Stimulated activated effector memory CD8-positive, alpha-beta T cell treated with anti-CD3 and anti-CD28 coated beads, Interleukin-12 subunit alpha, Interleukin-12 subunit beta, amount 100 ng/mL, for 72 hours (primary cell): ENCODE measurements at places on chromosomes 7 and 10.

GRCh38 chr10:75294518-75294865, 58.7 kb upstream of the COMTD1 start:
- no peak for DNase-seq

GRCh38 chr7:129093867-129094456, 39.1 kb upstream of the TNPO3 start:
- DNase-seq: no peak

DNA sequence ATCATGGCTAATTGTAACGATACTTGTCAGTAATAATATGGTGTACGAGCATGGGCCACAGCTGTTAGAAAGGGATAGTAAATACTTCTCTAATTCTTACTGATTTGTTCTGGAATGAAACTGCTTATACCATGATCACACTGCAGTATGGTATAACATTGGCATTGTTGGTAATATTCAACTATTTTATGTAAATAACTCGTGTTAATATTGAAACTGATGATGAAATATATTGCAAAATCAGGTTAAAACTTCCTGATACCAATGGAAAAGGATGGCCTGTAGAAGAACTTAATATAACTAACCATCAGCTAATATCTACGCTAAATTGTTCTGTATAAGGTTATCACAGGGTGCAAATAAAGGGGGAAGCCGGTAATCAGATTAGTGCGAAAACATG, 10.3 kb downstream of the OR2A14 start:
- DNase-seq: no peak

GRCh38 chr10:86109421-86109820, 257.2 kb downstream of the GRID1 start:
- no peak for DNase-seq

- peak; percentile 55 for DNase-seq
Measured at GRCh38 chr10:88194041-88194887, 330.8 kb downstream of the PTEN start.

DNA sequence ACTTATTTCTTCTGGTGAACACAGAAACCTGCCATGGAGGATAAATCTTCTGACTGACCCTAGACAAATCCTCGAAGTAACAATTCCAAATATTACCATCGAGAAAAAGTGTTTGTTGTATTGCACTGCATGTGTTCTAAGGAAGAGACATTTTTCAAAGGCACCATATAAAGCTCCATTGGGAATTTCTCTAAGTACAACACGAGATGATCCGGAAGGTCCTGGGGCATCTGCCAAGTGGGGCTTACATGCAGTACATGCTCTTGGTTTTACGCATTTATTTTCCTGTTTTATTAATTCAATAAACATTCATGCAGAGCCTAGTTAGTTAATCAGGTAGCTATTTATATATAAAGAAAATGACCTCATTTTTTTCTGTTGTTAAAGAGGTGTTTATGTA, 692.0 kb upstream of the IGFBP3 start:
- no peak for DNase-seq

DNA sequence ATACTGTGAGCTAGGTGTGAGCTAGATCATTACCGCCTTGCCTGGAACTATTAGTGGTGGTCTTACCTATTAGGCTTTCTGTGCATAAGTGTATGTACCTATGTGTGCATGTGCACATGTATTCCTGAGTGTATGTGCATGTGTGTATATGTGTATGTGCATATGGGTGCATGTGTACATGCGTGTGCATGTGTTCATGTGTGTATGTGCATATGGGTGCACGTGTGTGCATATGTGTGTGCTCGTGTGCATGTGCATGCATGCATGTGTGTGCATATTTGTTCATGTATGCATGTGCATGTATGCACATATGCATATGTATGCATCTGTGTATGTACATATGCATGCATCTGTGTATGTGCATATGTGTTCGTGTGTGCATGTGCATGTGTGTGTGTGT, 508.3 kb upstream of the ADARB2 start:
- no peak for DNase-seq

DNA sequence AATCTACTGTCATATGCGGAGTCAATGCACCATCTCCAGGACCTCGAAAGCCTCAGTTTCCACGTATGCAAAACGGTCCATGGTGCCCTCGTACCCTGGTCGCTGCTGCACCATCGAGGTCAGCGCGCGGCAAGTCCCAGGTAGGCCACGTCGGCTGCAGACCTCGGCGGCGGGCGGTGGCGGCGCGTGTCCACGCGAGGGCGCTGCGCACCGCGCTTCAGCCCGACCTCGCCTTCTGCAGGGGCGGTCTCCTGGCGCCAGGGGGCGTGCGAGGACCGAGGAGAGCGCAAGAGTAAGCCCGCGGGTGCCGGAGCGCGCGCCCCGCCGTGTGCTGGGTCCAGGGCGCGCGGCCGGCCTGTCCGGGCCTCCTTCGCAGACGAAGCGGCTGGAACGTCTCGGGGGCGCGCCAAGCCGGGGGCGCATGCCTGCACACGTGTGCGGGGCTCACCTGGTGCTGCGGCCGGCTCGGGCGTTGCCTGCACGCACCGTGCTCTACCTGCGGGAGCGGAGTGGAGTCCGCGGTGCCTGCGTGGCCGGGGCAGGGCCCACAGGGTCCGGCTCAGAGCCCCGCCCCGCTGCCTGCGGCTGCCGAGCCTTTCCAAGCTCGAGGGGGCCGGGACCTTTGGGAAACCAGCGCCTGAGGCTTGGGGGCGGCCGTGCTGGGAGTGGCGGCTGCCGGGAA, 54.0 kb downstream of the GLRX3 start:
- DNase-seq: peak; percentile 97

DNA sequence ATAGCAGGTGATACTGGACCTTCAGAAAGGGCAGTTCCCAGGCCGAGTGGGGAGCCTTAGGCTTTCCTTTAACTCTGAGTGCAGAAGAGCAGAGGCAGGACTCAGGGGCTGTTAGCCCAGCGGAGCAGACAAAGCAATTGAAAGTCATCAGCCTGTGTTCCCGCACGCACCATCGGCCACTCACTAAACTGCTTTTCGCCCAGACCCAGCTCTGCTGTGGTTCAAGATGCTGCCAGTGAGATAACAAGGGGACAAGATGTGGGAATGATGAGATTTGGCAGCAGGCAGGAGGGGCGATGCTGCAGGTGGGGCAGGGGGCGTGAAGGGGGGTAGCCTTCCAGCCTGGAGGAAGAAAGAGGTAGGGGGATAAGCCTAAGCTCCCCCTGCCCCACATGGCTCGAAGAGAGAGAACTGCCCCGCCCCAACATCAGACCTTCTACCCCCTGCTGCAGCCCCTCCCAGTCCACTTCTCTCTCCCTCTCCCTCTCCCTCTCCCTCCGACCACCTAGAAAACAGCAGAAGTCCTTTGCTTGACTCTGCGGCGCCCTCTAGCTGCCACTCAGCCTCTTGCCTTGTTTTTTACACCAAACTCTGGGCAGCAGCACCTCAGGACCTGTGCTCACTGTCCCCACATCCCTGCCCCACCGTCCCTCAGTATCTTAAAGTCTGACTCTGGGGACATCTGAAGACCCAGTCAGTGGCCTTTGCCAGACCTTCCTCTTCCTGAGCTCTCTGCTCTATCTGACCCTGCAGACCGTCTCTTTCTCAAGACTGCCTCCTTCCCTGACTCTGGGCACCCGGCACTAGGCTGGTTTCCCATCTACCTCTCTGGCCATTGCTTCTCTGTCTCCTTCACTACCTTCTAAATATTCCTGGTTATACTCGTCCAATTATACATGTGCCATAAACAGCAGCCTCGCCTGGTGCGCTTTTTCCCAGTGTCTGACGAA, 110.5 kb downstream of the C10orf105 start:
- peak; percentile 53 for DNase-seq

DNA sequence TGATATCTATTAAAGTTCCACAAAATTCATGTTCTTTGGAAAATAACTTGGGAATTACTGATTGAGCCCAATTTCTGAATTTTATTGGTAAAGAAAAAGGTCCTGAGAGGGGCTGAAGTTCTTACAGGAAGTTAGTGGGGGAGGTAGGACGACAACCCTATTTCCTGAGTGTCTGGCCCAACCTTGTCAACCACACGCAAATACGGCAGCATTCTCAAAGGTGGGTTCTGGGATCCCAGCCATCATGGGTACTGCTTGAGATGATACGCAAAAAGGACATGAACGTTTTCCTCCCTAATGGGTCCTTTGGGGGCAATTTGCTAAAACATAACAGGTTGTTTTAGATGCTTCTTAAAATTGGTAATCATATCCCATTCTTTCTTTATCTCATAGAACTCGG, 2.7 kb upstream of the PDCD4 start:
- DNase-seq: no peak

DNA sequence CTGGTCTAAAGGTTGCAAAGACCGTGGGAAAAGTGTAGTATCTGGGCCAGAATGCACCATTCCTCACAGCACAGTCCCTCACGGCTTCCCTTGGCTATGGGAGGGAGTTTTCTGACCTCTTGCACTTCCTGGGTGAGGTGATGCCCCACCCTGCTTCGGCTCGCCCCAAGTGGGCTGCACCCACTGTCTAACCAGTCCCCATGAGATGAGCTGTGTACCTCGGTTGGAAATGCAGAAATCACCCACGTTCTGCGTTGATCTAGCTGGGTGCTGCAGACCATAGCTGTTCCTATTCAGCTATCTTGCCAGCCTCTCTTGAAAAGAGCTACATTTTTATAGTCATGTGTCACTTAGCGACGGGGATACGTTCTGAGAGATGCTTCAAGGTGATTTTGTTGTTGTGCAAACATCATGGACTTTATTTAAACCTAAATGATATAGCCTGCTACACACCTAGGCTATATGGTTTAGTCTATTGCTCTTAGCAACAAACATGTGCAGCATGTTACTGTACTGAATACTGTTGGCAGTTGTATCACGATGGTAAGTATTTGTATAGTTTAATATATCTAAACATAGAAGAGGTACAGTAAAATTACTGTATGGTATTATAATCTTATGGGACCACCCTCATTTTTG, 120.0 kb downstream of the PPP1R9A start:
- DNase-seq: no peak

- DNase-seq: no peak
Measured at GRCh38 chr10:48470893-48471805, 133.7 kb downstream of the ARHGAP22 start.

- no peak for DNase-seq
Measured at GRCh38 chr10:4028027-4028471, 243.0 kb upstream of the KLF6 start.
